ENCODE measurements at places on chromosomes 12 and 14. TPM values are rescaled to one million over a fixed set of nuclear protein-coding genes. Genes with fewer than 3 reads are reported as not detected.

The GPRC5D gene
- not detected for total RNA-seq

The KRT6C gene
- total RNA-seq = not detected

The BICDL1 gene
- 13.8 TPM for total RNA-seq

The PARPBP gene
- 29.0 TPM for total RNA-seq

The GAPDH gene
- 4,581 TPM for total RNA-seq

DNA sequence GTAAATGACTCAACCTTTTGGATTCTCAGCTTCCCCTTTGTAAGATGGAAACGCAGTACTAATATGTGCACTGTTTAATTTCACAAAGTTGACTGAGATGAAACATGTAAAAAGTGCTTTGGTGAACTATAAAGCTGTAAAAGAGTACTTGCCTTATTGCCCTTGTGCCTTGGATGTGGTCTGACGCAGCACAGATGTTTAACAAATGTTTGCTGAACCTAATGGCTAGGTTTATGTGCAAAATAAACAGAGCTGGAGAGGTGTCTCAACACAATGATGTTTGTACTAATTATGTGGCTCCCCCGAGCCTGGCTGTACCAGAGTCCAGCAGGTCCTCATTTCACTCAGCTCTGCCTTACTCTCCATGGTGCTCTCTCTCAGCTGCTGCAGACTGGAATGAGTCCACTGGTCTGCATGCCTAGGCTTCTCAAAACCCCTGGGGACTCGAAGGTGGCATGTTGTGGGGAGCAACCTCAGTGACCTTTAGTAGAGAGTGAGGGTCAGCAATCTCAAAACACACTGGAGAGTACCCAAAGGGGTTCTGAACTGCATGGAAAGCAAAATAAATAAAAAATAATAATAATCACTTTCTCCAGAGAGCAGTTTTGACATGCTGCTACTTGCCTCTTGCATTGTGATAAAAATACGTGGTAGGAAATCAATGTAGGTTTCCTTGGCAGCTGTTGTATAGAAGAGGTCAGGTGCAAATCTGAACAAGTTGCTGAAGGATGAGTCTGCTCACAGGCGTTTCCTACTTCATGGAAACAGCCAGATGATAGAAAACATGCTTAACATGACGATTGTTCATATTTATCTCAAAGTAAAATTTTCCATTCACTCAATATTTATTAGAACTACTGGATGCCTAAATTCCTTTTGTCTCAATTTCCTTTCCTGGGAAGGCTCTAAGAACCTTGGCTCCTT, 8.5 kb upstream of the AMIGO2 start:
- H3K4me3 ChIP-seq = no peak overlapping the region
- H3K36me3 ChIP-seq = no peaks in the 10 kb centered on the region
- no peak overlapping the region for H3K27ac ChIP-seq
- H3K27me3 ChIP-seq = no peaks in the 10 kb centered on the region
- H3K4me1 ChIP-seq = no peaks in the 10 kb centered on the region

DNA sequence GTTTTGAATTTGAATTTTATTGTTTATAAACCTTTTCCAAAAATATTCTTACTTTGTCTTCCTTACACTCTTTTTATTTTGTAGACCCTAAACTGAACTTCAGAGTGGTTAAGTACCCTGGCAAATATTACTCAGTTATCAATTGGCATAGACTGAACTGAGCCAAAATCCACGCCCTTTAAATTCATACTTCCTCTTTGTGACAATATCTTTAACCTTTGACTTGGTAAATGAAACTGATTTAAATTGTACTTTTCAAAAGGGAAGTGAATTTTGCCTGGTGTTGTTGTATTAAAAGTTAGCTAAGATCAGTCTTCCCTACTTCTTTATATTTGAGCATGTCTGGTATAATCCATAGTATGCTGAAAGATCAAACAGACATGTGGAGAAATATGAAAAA, 184.3 kb upstream of the USP15 start:
- DNase-seq = no peak
- H3K4me3 ChIP-seq = no peak overlapping the region
- H3K36me3 ChIP-seq = no peaks in the 10 kb centered on the region
- H3K4me1 ChIP-seq = peaks cover 2% of the 10 kb centered on the region
- no peaks in the 10 kb centered on the region for H3K27me3 ChIP-seq
- H3K27ac ChIP-seq = no peak overlapping the region

GRCh38 chr12:118448341-118448740, 72.0 kb downstream of the SUDS3 start:
- no peaks in the 10 kb centered on the region for H3K4me1 ChIP-seq
- no peak for DNase-seq
- no peaks in the 10 kb centered on the region for H3K27me3 ChIP-seq
- no peaks in the 10 kb centered on the region for H3K36me3 ChIP-seq
- H3K4me3 ChIP-seq = no peak overlapping the region
- H3K27ac ChIP-seq = no peak overlapping the region

GRCh38 chr14:75200451-75200850, 24.0 kb upstream of the TMED10 start:
- DNase-seq = peak; percentile 28
- H3K27ac ChIP-seq = no peak overlapping the region
- H3K4me3 ChIP-seq = no peak overlapping the region
- no peaks in the 10 kb centered on the region for H3K36me3 ChIP-seq

GRCh38 chr12:13701502-13701901, 279.9 kb downstream of the GRIN2B start:
- DNase-seq = no peak
- no peak overlapping the region for H3K4me3 ChIP-seq
- H3K4me1 ChIP-seq = peaks cover 4% of the 10 kb centered on the region
- 0 out of 3 replicates have a peak, but pooled peaks cover 1% of the 10 kb centered on the region for H3K36me3 ChIP-seq

DNA sequence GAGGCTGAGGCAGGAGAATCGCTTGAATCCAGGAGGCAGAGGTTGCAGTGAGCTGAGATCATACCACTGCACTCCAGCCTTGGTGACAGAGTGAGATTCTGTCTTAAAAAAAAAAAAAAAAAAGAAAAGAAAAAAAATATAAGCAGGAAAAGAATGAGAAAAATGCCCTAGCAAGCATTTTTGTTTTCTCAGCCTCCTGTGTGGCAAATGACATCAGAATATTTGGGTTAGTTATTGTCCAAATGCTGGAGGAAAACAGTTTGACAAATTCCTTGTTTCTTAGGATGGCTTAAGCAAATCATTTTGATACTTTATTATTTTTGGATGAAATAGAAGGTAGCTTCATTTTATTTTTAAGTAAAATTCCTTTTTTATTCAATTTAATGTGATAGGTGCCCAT, 7.5 kb upstream of the PTPRR start:
- H3K4me1 ChIP-seq = no peaks in the 10 kb centered on the region
- H3K36me3 ChIP-seq = no peaks in the 10 kb centered on the region
- no peaks in the 10 kb centered on the region for H3K27me3 ChIP-seq
- no peak overlapping the region for H3K4me3 ChIP-seq
- no peak overlapping the region for H3K27ac ChIP-seq

DNA sequence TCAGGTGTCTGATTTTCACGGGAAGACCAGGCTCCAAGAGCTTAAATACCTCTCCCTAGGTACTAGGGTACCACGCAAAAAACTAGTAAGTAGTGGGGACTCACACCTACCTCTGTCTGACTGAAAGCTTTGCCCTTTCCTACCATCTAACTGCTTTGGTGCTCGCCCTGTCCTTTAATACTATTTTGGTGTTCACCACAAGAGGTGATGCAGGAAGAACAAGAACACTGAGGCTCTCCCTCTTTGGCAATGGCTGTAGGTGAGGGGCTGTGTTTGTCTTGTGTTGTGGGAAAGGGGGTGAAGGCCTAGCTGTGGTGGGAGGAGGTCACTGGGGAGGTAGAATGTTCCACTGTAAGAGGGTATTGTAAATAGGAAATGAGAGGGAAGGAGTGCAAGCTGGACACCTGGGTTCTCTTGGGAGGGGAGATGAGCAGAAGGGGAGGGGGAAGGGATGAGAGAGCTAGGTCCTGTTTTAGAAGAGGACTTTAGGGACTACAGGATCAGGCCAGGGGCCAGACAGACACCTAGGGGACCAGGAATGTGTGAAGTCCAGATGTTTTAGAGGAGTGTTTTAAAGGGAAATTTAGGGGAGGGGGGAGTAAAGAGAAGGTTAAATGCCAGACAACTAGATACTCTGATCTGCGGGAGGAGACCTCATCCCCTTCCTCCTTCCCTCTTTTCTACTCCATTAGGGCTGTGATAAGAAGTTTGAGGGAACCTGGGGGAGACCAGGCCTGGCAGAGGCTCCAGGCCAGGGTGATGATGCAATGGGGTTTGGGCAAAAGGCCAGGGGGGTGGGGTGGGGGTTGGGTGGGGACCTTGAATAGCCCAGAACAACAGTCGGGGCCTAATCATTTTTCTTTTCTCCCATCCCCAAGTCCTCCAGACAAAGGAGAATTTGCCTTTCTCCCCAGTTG, 2.1 kb downstream of the ITGA5 start:
- DNase-seq = no peak
- no peaks in the 10 kb centered on the region for H3K36me3 ChIP-seq
- no peak overlapping the region for H3K4me3 ChIP-seq
- H3K27me3 ChIP-seq = no peaks in the 10 kb centered on the region
- H3K27ac ChIP-seq = no peak overlapping the region

GRCh38 chr14:90191585-90191984, 64.8 kb upstream of the PSMC1 start:
- H3K27ac ChIP-seq = no peak overlapping the region
- no peaks in the 10 kb centered on the region for H3K4me1 ChIP-seq
- DNase-seq = no peak
- H3K36me3 ChIP-seq = no peaks in the 10 kb centered on the region
- H3K27me3 ChIP-seq = no peaks in the 10 kb centered on the region

GRCh38 chr14:37143475-37143874, 28.9 kb downstream of the SLC25A21 start:
- H3K4me3 ChIP-seq = no peak overlapping the region
- H3K4me1 ChIP-seq = no peaks in the 10 kb centered on the region
- no peaks in the 10 kb centered on the region for H3K36me3 ChIP-seq

DNA sequence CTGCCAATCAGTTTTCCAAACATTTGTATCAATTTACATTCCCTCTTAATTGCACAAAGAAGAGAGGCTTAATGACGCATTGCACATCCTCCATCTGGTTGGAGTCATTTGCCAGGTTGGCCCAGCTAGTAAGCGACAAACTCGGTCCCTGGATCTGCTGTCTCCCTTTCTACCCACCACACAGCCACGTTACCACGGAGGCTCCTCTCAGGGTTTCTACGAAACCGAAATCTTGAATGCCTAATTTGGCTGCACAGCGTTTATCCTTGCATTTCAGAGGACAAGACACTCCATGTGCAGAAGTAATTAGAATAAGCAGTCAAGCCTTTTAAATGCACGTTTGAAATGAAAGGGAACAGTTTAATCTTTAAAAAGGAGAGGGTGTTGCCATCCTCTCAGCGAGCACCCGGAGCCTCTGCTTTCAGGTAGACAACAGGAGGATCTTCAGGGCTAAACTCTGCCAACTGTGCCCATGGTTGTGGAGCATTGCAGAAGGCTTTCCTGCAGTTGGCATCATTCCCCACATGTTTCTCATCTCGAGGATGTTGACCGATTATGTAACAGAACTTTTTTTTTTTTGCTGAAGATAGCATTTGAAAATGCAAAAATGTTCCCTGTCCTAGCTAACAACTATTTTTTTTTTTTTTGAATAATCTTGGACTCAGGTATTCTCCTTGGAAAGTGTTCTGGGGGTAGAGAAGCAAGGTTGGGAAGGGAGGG, 37.8 kb downstream of the SLC24A4 start:
- no peak overlapping the region for H3K4me3 ChIP-seq
- H3K36me3 ChIP-seq = no peaks in the 10 kb centered on the region
- no peak for DNase-seq

- H3K27me3 ChIP-seq = no peaks in the 10 kb centered on the region
- no peaks in the 10 kb centered on the region for H3K4me1 ChIP-seq
- peaks cover 8% of the 10 kb centered on the region for H3K36me3 ChIP-seq
These were observed 1.1 kb upstream of the CDC42BPB start for GRCh38 chr14:103058164-103059055.

- no peak overlapping the region for H3K27ac ChIP-seq
- H3K27me3 ChIP-seq = no peaks in the 10 kb centered on the region
- H3K36me3 ChIP-seq = no peaks in the 10 kb centered on the region
- DNase-seq = no peak
- H3K4me3 ChIP-seq = no peak overlapping the region
These were observed 232.2 kb downstream of the EMP1 start for GRCh38 chr12:13428538-13429265.

GRCh38 chr14:91114079-91115065, 499 bp downstream of the DGLUCY start:
- peaks cover 16% of the 10 kb centered on the region for H3K36me3 ChIP-seq
- peaks cover 14% of the 10 kb centered on the region for H3K4me1 ChIP-seq
- H3K27me3 ChIP-seq = no peaks in the 10 kb centered on the region
- H3K4me3 ChIP-seq = peak overlapping the region; percentile 66

- peak; percentile 94 for DNase-seq
- H3K27ac ChIP-seq = no peak overlapping the region
- peaks cover 11% of the 10 kb centered on the region for H3K36me3 ChIP-seq
- no peaks in the 10 kb centered on the region for H3K4me1 ChIP-seq
- no peak overlapping the region for H3K4me3 ChIP-seq
These were observed 26.3 kb downstream of the CMA1 start for GRCh38 chr14:24481622-24482324.

GRCh38 chr14:79196216-79196615, 1015.1 kb downstream of the DIO2 start:
- no peak overlapping the region for H3K4me3 ChIP-seq
- H3K27me3 ChIP-seq = no peaks in the 10 kb centered on the region
- DNase-seq = no peak
- H3K36me3 ChIP-seq = no peaks in the 10 kb centered on the region

DNA sequence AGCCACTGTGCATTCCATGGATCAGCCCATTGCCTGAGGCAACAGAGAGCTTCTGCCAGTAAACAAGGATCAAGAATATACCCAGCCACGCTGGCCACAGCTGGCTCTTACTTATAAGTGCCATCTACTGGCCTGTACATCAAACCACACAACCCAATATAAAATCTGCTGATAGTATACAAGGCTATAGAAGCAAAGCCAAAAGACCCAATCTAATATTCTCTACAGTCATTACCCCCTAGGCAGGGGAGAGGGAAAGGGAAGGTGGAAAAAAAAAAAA, 4.4 kb upstream of the FAM186B start:
- no peak overlapping the region for H3K27ac ChIP-seq
- no peaks in the 10 kb centered on the region for H3K27me3 ChIP-seq
- no peaks in the 10 kb centered on the region for H3K36me3 ChIP-seq

GRCh38 chr12:118188690-118189371, 52.9 kb downstream of the PEBP1 start:
- no peak overlapping the region for H3K4me3 ChIP-seq
- H3K36me3 ChIP-seq = no peaks in the 10 kb centered on the region
- DNase-seq = no peak

DNA sequence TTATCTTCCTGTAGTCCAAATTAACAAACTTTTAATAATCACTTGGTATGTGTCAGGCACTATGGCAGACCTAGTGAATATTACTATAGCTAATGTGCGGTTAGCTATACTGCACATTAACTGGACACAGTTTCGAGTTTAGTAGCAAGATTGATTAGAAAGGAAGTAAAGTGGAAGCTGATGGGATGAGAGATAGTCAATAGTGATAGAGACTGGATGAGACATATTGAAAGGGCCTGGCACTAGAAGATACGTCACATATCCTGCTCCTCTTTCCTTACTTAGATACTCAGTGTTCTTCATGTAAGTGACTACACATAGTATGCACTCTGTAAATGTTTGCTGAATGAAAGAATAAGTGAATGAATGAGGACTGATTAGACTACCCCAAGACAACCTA, 5.5 kb downstream of the TBK1 start:
- no peak overlapping the region for H3K4me3 ChIP-seq
- H3K27me3 ChIP-seq = no peaks in the 10 kb centered on the region
- peaks cover 2% of the 10 kb centered on the region for H3K4me1 ChIP-seq
- peaks cover 38% of the 10 kb centered on the region for H3K36me3 ChIP-seq
- no peak for DNase-seq
- H3K27ac ChIP-seq = no peak overlapping the region

GRCh38 chr12:14928931-14929330, 9.4 kb downstream of the ERP27 start:
- DNase-seq = no peak
- no peaks in the 10 kb centered on the region for H3K36me3 ChIP-seq
- H3K4me3 ChIP-seq = no peak overlapping the region
- no peaks in the 10 kb centered on the region for H3K4me1 ChIP-seq
- H3K27ac ChIP-seq = no peak overlapping the region

All from H9 (cell line).